Urinary bladder (tissue), 4 donors: ENCODE measurements at places on chromosomes 6 and 20. TPM values are rescaled to one million over a fixed set of nuclear protein-coding genes. Genes with fewer than 3 reads are reported as not detected.

- DNase-seq = no peak
These were observed 4.4 kb upstream of the PXDC1 start for GRCh38 chr6:3755637-3756545.

- no peak for DNase-seq
These were observed 92.7 kb downstream of the TRERF1 start for GRCh38 chr6:42359021-42359420.

- DNase-seq = no peak
These were observed 2.9 kb downstream of the MAP7 start for GRCh38 chr6:136547336-136547735.

DNA sequence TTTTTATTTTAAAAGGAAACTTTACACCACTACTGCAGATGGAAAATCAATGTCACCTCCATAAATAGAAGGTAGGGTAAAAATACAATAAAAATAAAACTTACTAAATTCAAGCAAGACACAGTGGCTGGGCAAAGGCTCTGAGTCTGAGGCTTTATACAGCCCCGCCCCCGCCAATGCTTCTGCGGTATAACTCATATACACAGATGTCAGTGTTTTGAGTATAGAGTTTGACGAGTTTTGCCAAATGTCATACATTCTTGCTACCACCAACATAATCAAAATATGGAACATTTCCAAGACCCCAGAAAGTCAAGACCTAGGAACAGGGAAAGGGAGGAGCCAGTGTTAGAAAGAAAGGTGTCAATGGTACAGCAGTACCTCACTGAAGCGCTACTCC is 12.8 kb downstream of the NFATC2 start:
- DNase-seq = no peak

DNA sequence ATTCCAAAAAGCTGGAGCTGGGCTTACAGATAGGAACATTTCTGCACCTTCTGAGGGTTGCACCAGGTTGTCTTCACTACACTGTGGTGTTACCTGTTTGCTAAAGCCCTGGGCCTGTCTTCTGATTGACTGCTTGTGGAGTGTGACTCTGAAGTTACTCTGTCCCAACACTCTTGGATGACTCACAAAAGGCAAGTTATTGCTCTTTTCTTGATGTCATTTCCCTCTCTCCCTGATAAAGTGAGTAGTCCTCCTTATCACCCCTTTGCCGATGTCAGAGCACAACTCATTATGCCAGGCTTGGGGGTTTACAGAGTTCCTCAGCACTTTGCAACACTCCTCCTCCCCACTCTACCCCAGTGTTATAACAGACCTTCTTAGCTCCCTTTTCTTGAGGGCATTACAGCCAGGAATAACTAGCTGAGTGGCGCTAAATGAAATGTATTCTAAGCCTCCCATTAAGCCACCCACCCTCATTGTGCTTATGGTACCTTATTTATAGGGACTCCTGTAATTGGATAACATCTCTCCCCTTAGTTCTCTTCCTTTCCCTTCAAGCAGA is 36.1 kb upstream of the NKX2-4 start:
- DNase-seq = no peak

PLA2G7 gene
- total RNA-seq = 2.7 TPM
